SJSA1 (cell line): ENCODE measurements at places on chromosomes 5 and 9. TPM values are rescaled to one million over a fixed set of nuclear protein-coding genes. Genes with fewer than 3 reads are reported as not detected.

SLC46A2 gene
- not detected in 2 replicates for total RNA-seq

TLE1 gene
- 11.3 and 22.0 TPM in 2 replicates for total RNA-seq

BSPRY gene
- total RNA-seq = not detected in 2 replicates

CCL28 gene
- total RNA-seq = 0.18 TPM in 1 of 2 replicates, not detected in the other

FOXI1 gene
- not detected in 2 replicates for total RNA-seq

EDIL3 gene
- total RNA-seq = 290 and 465 TPM in 2 replicates

CDK9 gene
- 16.8 and 21.4 TPM in 2 replicates for total RNA-seq

DNA sequence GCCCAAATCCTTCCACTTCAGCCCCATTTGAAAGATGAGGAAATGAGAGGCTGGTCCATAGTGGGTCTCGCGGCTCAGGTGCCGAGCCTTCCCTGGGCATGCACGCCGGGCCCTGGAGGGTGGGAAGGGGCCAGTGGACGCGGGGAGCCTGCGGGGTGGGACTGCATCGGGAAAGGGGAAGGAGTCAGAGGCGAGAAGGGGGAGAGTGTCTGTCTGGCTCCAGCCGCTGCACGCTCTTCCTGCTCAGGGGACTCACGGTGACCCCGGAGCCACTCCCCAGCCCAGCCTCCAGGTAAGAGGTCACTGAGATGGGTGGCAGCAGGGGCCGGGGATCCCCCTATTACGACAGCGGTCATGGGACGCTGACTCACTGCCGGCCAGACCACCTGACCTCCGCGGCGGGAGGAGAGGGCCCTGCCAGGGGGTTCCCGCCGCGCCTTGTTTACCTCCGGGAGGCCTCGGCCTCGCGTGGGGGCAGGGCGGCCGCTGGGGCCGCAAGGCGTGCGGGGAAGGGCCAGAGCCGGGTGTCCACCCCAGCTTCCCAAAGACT lies 1.9 kb upstream of the SQSTM1 start:
- peaks cover 40% of the 10 kb centered on the region for H3K4me1 ChIP-seq
- peak; percentile 96 for DNase-seq
- peaks cover 39% of the 10 kb centered on the region for H3K36me3 ChIP-seq
- peak overlapping the region; percentile 90 for H3K27ac ChIP-seq
- H3K4me3 ChIP-seq = peak overlapping the region; percentile 18
- no peaks in the 10 kb centered on the region for H3K27me3 ChIP-seq

DNA sequence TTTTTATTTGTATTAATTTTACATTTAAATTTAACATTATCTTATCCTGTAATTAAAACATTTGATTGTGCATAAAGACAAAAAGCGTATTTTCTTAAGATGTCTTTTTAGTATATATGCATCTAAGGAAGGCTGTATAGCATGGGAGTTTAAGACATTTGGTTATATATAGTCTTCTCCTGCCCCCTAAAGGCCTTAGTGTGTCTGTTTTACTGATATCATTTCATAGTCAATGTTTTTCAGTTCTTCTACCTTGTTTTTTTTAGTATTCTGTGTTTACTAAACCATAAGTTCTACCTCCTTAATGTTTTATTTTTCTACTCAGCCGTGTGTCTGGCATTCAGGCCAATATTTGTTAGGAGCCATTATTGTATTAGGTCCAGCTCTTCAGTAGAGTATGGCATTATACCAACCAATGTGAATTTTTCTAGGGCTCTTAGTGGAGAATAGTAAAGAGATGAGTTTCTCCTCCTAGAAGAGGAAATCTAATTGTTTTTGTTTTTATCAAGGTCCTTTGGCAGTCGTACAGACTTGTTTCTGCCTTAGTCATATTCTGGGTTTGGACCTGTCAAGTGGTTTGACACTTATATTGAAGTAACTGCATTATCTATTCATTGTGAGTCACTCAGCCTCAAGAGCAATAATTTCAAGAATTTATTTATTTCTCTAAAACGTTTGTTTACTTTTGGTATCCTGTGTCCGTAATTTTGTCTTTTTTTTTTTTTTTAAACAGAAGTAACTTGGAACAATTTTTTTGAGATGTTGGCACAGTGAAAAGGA lies 74.8 kb downstream of the SLF1 start:
- peaks cover 14% of the 10 kb centered on the region; the same call in 1 of the 2 replicates for H3K36me3 ChIP-seq
- no peak overlapping the region for H3K4me3 ChIP-seq
- H3K27me3 ChIP-seq = no peaks in the 10 kb centered on the region
- peak; percentile 86 for DNase-seq

DNA sequence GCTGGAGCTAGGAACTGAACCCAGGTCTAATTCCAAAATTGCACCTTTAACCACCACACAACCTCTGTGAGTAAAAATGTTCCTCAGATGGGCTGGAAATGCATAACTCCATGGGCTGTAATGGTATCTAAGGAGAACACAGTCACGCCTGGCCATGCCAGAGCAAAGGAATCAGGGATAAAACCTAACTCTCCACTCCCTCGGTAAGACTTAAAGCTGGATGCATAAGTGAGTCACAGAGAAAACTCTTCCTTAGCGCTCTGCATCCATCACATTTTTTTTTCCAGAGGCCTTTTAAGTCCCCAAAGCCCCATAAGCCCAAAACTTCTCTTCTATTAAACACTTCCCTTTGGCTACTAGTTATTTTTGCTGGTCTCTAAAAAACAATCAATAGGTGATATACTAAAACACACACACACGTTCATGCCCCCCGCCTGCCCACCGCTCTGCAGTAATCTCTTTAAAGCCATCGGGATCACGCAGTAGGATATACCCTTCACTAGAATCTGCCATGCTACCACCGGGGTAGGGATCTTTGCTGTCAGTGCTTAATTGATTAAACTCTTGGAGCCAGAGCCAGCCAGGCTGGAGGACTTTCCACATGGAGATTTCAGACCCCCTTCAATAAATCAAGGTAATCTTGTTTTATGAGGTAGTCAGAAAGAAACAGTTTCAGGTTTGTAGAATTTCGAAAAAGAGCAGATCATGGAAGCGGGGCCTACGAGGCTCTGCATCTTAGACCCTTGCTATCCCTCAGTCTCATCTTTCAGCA lies 212.9 kb downstream of the MAPKAP1 start:
- no peak overlapping the region for H3K27ac ChIP-seq
- no peak for DNase-seq
- H3K27me3 ChIP-seq = no peaks in the 10 kb centered on the region
- H3K4me1 ChIP-seq = no peaks in the 10 kb centered on the region; the same call in none of the 2 replicates

DNA sequence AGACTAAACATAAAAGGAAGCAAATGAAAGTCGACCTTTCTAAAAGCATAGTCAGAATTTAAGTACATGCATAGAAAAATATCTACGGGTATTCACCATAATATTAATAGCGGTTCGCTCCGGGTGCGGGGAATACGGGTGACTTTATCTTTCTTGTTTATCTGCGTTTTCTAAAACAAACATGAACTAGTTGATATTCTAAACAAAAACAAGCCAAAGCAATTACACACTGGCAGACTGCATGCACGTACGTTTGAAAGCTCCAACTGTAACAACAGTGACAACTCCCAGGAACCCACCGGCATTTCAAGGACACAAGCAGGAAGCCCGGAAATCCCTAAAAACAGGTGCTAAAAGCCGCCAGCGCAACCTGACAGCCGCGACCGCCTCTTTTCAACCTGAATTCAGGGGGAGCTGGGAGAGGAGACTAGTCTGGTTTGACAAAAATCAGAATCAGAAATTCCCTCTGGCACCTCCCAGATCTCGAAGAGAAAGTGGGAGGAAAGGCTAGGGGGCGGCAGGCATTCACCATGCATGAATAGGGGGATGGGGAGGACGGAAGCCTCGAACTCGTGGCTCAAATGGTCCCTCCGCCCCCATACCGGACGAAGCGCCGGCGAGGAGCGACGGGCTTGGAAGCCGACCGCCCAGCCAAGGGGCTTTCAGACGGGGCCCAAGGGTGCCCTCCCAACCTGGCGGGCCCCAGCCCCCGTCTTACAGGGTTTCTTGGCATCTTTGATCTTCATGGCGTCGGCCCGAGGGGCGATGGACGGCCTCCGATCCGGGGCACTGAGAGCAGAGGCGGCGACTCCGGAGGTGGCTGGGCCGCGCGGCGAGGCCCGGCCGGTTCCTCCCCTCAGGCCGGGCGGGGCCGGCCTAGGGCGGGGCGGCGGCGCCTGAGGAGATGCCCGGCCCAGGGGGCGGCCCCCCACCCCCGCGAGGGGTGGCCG lies at the start of gene PANK3:
Gene PANK3, minus strand, starts transcription at position 831 of the 950 bp plus-strand sequence. Its CDS starts 85 bp downstream, at position 746.
- H3K27me3 ChIP-seq = no peaks in the 10 kb centered on the region
- H3K4me1 ChIP-seq = peaks cover 9% of the 10 kb centered on the region
- DNase-seq = peak; percentile 89
- H3K36me3 ChIP-seq = peaks cover 26% of the 10 kb centered on the region
- H3K27ac ChIP-seq = peak within 1 kb of the TSS; percentile 72
- peak within 1 kb of the TSS; percentile 84 for H3K4me3 ChIP-seq

GRCh38 chr9:135827866-135828580 lies 79.3 kb downstream of the CAMSAP1 start:
- no peak overlapping the region for H3K4me3 ChIP-seq
- peaks cover 10% of the 10 kb centered on the region for H3K36me3 ChIP-seq
- H3K27ac ChIP-seq = no peak overlapping the region
- H3K27me3 ChIP-seq = no peaks in the 10 kb centered on the region

DNA sequence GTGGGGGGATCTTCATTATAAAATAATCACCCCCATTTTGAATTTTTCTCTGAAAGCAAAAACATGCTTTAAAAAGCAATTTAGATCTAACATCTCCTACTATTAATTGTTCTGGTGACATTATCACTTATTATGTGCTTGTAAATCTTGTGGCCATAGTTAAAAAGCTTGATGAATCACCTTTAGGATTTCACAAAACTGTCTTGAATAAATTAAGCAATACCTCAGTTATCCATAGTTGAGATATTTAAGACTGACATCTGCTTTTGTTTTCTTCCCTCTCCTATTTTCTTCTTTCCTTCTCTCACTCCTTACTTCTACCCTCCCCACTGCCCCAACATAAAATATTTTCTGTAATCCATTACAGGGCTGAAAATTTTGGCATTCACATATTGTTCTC lies 84.8 kb downstream of the SLC1A3 start:
- no peak for DNase-seq
- H3K4me1 ChIP-seq = peaks cover 56% of the 10 kb centered on the region
- H3K27me3 ChIP-seq = no peaks in the 10 kb centered on the region

- H3K4me3 ChIP-seq = no peak overlapping the region
- H3K36me3 ChIP-seq = no peaks in the 10 kb centered on the region
- H3K27me3 ChIP-seq = peaks cover 2% of the 10 kb centered on the region; the same call in 1 of the 2 replicates
- no peaks in the 10 kb centered on the region for H3K4me1 ChIP-seq
Observed at GRCh38 chr5:161002571-161003074, 150.6 kb upstream of the ATP10B start.

DNA sequence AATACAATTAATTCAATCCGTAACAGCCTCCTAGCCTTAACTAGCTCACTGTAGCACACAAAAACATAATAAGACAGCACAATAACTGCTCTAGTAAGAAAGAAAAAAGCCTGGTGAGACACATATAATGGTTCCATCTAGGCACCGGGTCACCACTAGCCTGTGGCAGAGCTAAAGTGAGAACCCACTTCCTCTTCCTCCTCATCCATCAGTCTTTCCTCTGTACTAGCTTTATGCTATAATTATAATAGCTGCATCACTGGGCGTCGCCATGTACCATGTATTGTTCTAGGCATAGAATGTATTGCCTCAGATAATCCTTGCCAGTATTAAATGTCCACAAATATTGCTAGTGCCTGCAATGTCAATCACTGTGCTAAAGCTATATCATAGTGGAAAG lies 23.1 kb downstream of the ADRB2 start:
- peaks cover 42% of the 10 kb centered on the region for H3K4me1 ChIP-seq
- 0 out of 2 replicates have a peak, but pooled peaks cover 5% of the 10 kb centered on the region for H3K36me3 ChIP-seq
- no peak overlapping the region for H3K4me3 ChIP-seq
- no peak for DNase-seq

GRCh38 chr9:77587042-77587441 lies 61.1 kb downstream of the GNA14 start:
- peaks cover 12% of the 10 kb centered on the region for H3K4me1 ChIP-seq
- no peak for DNase-seq
- no peak overlapping the region for H3K4me3 ChIP-seq
- no peak overlapping the region for H3K27ac ChIP-seq

DNA sequence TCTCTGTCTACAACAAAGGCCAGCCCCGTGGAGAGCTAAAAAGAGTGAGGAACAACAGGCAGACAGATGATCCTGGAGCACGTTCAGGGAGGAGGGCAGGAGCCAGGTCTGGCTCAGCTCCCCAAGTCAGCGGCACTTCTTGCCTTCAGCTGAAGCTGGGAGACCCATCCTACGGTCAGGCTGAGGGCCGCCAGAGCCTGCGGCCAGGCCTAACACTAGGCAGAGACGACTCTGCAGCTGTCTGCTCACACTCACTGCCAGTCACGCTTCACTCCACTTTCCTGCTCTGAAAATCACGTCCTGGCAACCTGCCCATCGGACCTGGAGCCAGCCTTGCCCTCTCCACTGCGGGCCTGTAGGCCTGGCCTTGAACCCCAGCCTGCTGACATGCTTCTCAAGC lies 160.9 kb upstream of the LHFPL2 start:
- H3K36me3 ChIP-seq = no peaks in the 10 kb centered on the region
- peaks cover 49% of the 10 kb centered on the region for H3K4me1 ChIP-seq
- no peak overlapping the region for H3K27ac ChIP-seq
- H3K27me3 ChIP-seq = no peaks in the 10 kb centered on the region
- DNase-seq = no peak

DNA sequence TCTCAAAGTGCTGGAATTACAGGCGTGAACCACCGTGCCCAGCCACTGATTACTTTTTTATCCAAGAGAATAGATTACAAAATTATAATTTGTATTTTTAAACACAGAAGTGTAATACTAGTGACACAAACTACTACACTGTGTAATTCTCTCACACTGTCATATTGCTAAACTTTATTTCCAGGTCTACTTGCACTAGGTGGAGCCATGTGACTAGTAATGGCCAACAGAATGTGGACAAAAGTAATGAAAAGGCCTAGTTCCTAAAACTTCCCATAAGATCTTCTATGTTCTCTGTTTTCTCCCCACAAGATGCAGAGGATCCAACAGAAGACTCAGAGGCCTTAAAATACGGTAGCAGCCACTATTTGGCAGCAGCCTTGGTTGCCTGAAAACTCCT lies 27.3 kb downstream of the NADK2 start:
- no peak for DNase-seq
- H3K27ac ChIP-seq = no peak overlapping the region
- H3K4me3 ChIP-seq = no peak overlapping the region
- H3K27me3 ChIP-seq = no peaks in the 10 kb centered on the region
- H3K4me1 ChIP-seq = peaks cover 10% of the 10 kb centered on the region

- no peaks in the 10 kb centered on the region for H3K4me1 ChIP-seq
- no peaks in the 10 kb centered on the region for H3K27me3 ChIP-seq
- H3K4me3 ChIP-seq = no peak overlapping the region
Observed at GRCh38 chr9:93064392-93065134, 6.1 kb downstream of the SUSD3 start.

GRCh38 chr9:32728181-32728580 lies 55.2 kb upstream of the TMEM215 start:
- no peak for DNase-seq
- no peak overlapping the region for H3K27ac ChIP-seq
- no peak overlapping the region for H3K4me3 ChIP-seq
- H3K4me1 ChIP-seq = no peaks in the 10 kb centered on the region
